ENCODE measurements at places on chromosomes 3 and 15. TPM values are rescaled to one million over a fixed set of nuclear protein-coding genes. Genes with fewer than 3 reads are reported as not detected.

TUSC7 gene
- total RNA-seq: not detected

IQCF5 gene
- not detected for total RNA-seq

ZNF502 gene
- total RNA-seq: 0.56 TPM

MKRN3 gene
- total RNA-seq: 1.1 TPM

ZNF148 gene
- 45.2 TPM for total RNA-seq

Measured in T-helper 1 cell treated with Interleukin-12 subunit alpha and Interleukin-12 subunit beta and Interleukin-4 antibody, amounts not matched to agents 30 ng/mL and 1 ng/mL, for 36 hours (primary cell).